ENCODE measurements at places on chromosomes 11 and 22.

- DNase-seq: no peak
These were observed 54.8 kb downstream of the CHST1 start for GRCh38 chr11:45610627-45611026.

- DNase-seq: peak; percentile 66
These were observed 583 bp downstream of the APLP2 start for GRCh38 chr11:130070109-130070845.

- DNase-seq: no peak
These were observed 157.2 kb downstream of the ATG16L2 start for GRCh38 chr11:72971192-72971967.

- no peak for DNase-seq
These were observed 18.5 kb downstream of the NF2 start for GRCh38 chr22:29621761-29622526.

GRCh38 chr11:2902784-2903671 lies 17.5 kb upstream of the CDKN1C start:
- no peak for DNase-seq

- DNase-seq: no peak
These were observed 51.0 kb downstream of the RPUSD4 start for GRCh38 chr11:126160345-126161022.

- DNase-seq: no peak
These were observed 43.6 kb downstream of the IGF2 start for GRCh38 chr11:2095542-2095941.

- no peak for DNase-seq
These were observed 9.3 kb upstream of the WBP2NL start for GRCh38 chr22:41989246-41989645.

DNA sequence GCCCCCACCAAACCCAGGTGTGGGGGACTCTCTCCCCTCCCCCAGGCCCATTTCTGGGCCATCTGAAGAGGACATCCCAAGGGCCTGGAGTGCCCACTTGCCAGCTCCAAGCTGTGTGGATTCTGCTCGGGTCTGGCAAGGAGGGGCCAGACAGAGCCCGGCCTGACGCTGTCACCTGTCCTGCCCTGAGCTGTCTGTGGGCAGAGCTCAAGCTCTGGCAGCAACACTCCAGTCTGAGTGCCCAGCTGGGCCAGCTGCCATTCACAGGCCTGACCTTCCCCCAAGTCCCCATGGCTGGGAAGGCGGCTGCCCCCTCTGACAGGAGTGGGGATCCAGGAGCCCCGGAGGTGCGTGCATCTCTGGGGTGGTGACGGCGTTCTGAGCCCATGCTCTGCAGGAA lies 6.2 kb upstream of the PIM3 start:
- DNase-seq: no peak

DNA sequence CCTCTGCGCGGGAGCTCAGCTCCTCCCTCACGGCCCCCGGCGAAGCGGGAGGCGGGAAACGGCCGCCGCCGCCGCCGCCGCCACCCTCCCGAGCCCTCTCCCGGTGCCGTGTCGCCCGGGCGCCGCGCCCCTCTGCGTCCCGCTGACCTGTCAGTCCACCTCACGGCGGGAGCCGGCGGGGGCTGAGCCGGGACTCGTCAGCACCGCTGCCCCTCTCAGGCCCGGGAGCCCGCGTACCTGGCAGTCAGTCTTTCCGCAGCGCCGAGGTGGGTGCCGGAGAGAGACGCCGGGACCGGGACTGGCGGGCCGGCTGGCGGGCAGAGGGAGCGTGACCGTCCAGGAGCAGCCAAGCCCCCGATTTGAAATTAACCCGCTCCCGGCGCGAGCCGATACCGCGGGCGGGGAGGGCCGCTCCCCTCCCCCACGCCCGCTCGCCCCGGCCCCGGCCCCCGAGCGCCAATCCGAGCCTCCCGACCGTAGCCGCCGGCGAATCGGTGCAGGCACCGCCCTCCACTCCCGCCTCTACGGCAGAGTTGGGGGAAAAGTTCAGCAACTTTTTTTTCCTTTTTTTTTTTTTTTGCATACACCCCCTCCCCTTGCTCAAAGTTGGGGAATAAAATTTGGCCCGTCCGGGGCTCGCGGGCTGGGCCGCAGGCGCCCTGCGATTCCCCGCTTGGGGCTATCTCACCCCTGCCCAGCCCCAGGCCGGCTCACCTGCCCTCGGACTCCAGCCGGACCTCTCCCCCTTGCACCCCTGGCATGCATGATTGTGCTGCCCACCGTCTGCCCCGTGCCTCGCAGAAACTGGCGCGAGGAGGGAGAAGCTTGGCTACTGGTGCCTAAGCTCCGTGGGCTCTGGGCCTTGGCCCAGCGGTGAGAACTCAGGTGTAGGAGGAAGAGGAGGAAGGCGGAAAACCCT lies 774 bp upstream of the E2F8 start:
- DNase-seq: peak; percentile 9

DNA sequence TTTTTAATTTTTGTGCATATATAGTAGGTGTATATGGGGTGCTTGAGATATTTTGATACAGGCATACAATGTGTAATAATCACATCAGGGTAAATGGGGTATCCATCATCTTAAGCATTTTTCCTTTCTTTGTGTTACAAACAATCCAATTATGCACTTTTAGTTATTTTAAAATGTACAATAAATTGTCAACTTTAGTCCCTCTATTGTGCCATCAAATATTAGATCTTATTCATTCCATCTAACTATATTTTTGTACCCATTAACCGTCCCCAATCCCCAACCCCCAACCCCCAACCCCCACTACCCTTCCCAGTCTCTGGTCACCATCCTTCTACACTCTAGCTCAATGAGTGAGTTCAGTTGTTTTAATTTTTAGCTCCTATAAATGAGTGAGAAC lies 335.1 kb upstream of the C11orf87 start:
- DNase-seq: no peak

- DNase-seq: no peak
These were observed 1.4 kb downstream of the SELENOO start for GRCh38 chr22:50202130-50202666.

DNA sequence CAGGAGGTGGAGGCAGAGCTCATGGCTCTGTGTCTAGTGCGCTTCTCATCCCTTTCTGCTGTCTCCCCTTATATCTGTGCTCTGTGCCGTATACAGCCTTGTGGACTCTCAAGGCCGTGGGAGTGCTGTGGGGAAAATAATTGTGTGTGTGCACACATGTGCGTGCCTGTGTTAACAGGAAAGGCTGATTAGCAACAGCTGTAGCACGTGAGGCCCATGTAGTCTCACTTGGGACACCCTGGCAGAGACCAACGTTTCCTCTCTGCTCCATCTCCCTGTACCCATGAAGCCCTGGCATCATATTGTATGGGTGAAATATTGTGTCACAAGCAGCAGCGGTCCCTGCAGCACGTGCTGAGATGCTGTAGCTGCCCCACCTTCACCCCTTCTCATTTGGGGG lies 109.3 kb downstream of the LRRC32 start:
- DNase-seq: no peak

- no peak for DNase-seq
These were observed 4.8 kb downstream of the ALG12 start for GRCh38 chr22:49913446-49913845.
